ENCODE measurements at places on chromosomes 2 and 18. TPM values are rescaled to one million over a fixed set of nuclear protein-coding genes. Genes with fewer than 3 reads are reported as not detected.

The LONRF2 gene
- 7.6 TPM for total RNA-seq

The RDH14 gene
- 24.4 TPM for total RNA-seq

The UGT1A4 gene
- total RNA-seq: not detected

The PRLH gene
- not detected for total RNA-seq

The RAB12 gene
- total RNA-seq: 66.0 TPM

The GAL3ST2 gene
- total RNA-seq: 0.44 TPM

The PLB1 gene
- 3.1 TPM for total RNA-seq

The STRADB gene
- 56.7 TPM for total RNA-seq

The HJURP gene
- 46.5 TPM for total RNA-seq

The SLC11A1 gene
- 0.25 TPM for total RNA-seq

The CYTIP gene
- total RNA-seq: not detected

The TSGA10 gene
- total RNA-seq: 3.7 TPM

The UGGT1 gene
- total RNA-seq: 142 TPM

The AMER3 gene
- total RNA-seq: not detected

The TOGARAM2 gene
- total RNA-seq: 0.11 TPM

The NOP58 gene
- 87.9 TPM for total RNA-seq

The MROH2A gene
- total RNA-seq: not detected

The TXNDC2 gene
- 0.22 TPM for total RNA-seq

The SCTR gene
- total RNA-seq: not detected

The MC4R gene
- total RNA-seq: not detected

The WNT6 gene
- total RNA-seq: not detected

The C2orf66 gene
- total RNA-seq: 0.12 TPM

The FEV gene
- total RNA-seq: not detected

The ITPRIPL1 gene
- 5.1 TPM for total RNA-seq

The CD8B2 gene
- not detected for total RNA-seq

The CERS6 gene
- 14.2 TPM for total RNA-seq

The SH3RF3 gene
- total RNA-seq: 4.7 TPM

The HOXD11 gene
- 3.0 TPM for total RNA-seq

The PROKR1 gene
- total RNA-seq: not detected

The DYNAP gene
- not detected for total RNA-seq

The LYPD6 gene
- 4.4 TPM for total RNA-seq

The PDE6D gene
- 14.4 TPM for total RNA-seq

The SPDYA gene
- 1.6 TPM for total RNA-seq

The EHBP1 gene
- total RNA-seq: 83.9 TPM

The TBC1D8 gene
- 8.4 TPM for total RNA-seq

Measured in uterine smooth muscle cell (primary cell).